ENCODE measurements at places on chromosomes 7 and 10.

DNA sequence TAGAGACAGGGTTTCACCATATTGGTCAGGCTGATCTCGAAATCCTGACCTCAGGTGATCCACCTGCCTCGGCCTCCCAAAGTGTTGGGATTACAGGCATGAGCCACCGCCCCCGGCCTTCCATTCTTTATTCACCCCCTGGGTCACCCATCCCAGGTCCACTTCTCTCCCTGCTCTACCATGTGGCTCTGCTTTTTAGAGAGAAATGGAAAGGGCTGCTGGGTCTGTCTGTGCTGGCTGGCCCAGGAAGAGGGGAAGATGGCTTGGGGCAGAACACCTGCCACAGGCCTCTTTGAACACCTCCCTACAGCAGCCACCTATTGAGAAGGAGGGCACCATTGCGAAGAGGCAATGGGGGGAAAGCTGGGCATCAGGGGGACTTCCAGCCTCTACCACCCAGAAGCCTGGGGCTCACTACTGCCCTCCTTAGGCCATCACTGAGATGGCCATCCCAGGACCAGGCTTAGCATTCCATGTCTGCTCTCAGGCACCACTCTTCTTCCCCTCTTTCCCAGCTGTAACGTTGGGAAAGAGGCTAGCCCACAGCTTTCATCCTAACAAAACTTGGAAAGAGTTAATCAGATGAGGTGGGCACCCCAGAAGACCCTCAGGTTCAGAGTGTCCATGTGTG is 256.3 kb downstream of the GRID1 start:
- no peak for DNase-seq

GRCh38 chr7:91465595-91466061 is 201.4 kb downstream of the FZD1 start:
- DNase-seq, result no peak

- no peak for DNase-seq
These were observed 4.1 kb upstream of the IFIT2 start for GRCh38 chr10:89297791-89298190.

DNA sequence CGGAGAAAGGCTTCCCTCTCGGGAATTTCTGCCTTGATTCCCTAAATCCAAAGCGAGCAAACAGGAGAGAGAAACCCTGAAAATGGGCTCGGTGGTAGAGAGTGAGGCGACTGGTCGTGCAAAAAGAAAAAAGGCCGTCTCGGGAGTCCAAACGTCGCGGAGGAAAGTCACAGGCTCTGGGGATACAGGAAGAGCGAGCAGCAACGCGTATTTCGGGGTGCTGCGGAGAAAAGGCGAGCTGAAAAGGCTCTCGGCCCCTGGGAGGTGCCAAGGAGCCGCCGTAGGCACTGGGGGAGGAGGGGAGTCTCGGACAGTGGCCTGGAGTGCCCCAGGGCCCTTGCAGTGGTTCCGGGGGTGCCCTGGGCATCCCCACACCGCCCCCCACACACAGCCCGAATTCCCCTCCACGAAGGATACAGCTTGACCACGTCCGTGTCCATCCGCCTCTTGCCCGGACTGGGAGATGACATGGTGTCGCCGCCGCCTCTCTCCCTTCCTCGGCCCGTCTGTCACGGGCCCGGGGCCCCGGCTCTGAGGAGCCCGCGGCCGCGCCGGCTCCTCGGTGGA is 591 bp downstream of the UBE2H start:
- no peak for DNase-seq

GRCh38 chr7:17304926-17305325 is 6.5 kb downstream of the AHR start:
- no peak for DNase-seq

- DNase-seq, result no peak
These were observed 21.8 kb downstream of the STAM start for GRCh38 chr10:17665747-17666146.

DNA sequence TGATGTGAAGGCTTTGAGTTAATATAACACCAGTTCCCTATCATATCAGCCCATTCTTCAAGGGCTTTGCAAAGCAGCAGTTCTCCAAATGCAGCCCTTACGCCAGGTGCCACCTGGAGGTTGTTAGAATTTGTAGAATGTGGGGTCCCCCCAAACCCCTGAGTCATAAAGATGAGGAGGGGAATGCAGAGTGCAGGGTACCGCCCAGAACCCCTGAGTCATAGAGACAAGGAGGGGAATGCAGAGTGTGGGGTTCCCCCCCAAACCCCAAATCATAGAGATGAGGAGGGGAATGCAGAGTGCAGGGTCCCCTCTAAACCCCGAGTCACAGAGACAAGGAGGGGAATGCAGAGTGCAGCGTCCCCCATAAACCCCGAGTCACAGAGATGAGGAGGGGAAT is 605.8 kb downstream of the PTPRN2 start:
- no peak for DNase-seq

Data from activated CD8-positive, alpha-beta memory T cell treated with anti-CD3 and anti-CD28 coated beads for 1 hour (primary cell).